Stimulated activated naive CD4-positive, alpha-beta T cell (primary cell): ENCODE measurements at places on chromosomes 13 and 19.
A peak's percentile ranks its signal among the peaks of the same experiment; 100 is the strongest.

DNA sequence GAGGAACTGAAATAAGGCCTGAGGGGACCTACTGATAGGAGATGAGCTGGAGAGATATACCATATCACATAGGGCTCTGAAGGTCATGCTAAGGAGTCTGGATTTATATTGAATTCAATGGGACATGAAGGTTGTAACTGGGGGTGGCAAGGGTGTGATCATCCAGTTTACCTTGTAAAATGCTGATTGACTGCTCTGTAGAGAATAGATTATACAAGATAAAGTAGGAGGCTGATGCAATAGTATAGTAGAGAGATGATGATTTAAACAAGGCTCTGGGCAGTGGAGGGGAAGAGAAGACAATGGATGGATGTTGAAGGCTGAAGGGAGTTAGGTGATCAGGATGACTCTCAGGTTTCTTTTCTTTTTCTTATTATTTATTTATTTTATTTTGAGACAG is 18.0 kb upstream of the PAN3 start:
- no peak for DNase-seq

- DNase-seq = no peak
Measured at GRCh38 chr13:40342901-40343300, 323.5 kb downstream of the FOXO1 start.

DNA sequence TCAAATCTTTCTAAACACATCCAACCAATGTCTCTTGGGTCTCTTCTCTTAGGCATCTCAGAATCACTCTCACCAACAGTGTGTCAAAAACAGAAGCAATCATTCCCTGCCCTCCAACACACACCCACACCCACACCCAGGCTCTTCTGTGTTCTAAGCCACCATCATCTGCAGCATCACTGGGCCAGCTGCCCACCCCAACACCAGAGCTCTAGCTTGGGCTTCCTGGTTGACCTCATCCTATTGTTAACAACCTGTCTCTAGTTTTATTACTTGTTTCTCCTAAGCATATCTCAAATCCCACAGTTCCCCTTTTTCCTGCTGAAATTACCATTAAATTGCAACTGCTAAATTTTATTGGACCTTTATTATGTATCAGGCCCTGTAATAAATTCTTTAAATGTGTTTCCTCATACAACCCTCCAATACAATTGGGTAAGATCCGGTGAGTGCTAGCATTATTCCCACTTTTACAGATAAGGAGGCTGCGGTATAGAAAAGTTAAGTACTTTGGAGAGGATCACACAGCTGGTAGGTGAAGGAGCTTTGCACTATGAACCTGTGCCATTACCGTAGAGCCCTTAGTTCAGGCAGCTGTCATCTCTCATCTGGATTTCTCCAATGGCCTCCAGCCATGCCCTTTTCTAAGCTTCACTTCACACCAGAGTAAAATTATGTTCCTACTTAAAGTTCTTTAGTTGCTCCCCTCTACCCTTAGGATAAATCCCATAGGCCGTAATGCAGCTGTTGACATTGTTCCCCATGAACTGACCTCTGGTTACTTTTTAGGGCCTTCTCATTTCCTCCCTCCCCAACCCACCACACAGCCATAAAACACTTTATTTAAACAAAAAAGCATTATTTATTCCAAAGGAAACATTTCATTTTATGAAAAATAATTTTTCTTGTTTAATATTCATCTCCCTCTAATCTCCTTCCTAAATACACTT is 227.7 kb downstream of the B3GLCT start:
- no peak for DNase-seq

GRCh38 chr19:58544591-58545285 is 874 bp downstream of the TRIM28 start:
- DNase-seq = no peak

GRCh38 chr19:38949580-38950367 is 19.0 kb downstream of the MRPS12 start:
- peak; percentile 75 for DNase-seq

DNA sequence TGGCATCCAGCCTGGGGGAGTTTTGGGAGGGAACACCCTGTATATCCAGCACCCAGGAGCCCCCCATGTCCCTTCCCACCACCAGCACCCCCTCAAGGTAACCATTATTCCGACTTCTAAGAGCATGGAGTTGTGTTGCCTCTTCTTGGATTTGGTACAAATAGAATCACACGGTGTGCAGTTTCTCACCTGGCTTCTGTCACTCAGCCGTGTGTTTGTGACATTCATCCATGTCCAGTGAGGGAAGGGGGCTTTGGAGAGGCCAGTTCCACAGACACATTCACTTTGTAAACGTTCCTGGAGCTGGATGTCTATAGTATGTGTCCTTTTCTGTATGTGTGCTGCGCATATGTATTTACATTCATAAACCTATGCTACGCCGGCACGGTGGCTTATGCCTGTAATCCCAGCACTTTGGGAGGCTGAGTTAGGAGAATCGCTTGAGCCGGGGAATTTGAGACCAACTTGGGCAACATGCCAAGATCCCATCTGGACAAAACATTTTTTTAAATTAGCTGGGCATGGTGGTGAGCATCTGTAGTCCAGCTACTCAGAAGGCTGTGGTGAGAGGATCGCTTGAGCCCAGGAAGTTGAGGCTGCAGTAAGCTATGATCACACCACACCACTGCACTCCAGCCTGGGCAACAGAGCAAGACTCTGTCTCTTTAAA is 36.6 kb downstream of the MYH14 start:
- DNase-seq = no peak

DNA sequence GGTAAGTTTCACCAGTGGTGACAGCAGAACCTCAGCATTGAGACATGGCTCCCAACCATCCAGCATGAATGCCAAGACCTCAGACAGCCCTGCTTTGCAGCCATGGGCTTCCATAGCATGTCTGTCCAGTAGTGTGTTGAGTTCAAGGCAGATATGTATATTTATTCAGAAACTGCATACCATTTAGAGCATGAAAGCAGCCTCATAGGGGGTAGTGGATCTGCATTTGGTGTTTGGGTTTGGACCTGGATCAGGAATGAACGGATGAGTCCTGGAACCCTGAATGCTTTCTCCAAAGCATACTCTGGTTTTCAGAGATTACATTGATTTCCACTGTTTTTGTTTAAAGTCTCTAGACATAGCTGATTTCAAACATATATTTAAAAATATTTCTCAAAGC is 114.3 kb downstream of the ESD start:
- DNase-seq = no peak

- DNase-seq = peak; percentile 72
Measured at GRCh38 chr19:44025217-44025936, at the start of gene ZNF222. ZNF222 (plus strand) TSS chr19:44025379; CDS start chr19:44025437, 58 bp downstream.

GRCh38 chr13:20312292-20312691 is 80.2 kb upstream of the GJB6 start:
- no peak for DNase-seq

- DNase-seq = no peak
Measured at GRCh38 chr13:34776390-34776981, 165.6 kb upstream of the NBEA start.

GRCh38 chr19:38175422-38175821 is 48.6 kb downstream of the DPF1 start:
- no peak for DNase-seq

- DNase-seq = no peak
Measured at GRCh38 chr19:35931874-35932202, 4.3 kb upstream of the LRFN3 start.

DNA sequence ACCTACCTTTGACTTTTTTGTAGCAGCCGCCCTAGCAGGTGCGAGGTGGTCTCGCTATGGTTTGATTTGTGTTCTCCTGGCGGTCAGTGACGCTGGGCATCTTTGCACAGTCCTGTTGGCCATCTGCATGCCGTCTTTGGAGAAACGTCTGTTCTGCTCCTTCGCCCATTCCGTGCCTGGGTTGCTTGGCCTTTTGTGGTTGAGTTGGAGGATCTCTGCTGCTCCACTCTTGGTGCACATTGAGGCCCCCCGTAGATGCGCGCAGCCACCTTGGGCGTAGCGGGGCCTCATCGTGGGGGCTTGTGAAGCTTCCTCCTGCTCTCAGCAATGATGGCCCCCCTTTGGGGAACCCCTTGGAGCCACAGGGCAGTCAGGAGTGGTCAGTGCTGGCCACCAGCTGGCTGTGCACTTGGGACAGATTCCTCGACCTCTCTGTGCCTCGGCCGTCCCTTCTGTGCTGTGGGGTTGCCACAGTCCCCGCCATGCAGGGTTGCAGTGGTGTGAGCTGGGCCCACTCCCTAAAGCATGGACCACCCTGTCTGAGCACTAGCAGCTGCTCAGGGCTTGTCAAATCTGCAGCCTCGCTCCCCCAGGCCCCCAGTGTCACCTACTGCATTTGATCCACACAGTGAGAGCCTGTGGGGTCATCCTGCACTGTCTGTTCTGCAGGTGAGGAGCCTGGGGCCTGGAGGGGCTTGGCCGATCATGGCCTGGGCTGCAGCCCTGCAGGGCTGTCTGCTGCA is 170.8 kb downstream of the KDM4B start:
- DNase-seq = no peak

- DNase-seq = peak; percentile 90
Measured at GRCh38 chr13:30132623-30133553, 174.5 kb downstream of the KATNAL1 start.

DNA sequence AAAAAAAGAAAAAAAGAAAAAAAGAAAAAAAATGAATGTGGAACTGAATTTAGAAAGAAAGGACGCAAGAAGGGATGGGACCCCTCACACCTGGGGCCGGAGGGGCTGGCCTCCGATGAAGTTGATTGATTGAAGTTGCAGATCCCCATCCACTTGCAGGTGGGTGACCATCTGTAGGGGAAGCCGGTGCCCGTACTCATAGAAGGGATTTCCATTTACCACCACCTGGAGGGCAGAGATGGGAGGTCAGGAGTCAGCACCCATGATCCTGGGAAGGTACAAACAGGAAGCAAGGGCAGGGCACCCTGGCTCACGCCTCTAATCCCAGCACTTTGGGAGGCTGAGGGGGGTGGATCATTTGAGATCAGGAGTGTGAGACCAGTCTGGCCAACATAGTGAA is 6.4 kb downstream of the LGALS4 start:
- DNase-seq = no peak

- no peak for DNase-seq
Measured at GRCh38 chr19:709965-710571, 1.3 kb downstream of the PALM start.

- no peak for DNase-seq
Measured at GRCh38 chr13:48038761-48039160, 1.2 kb downstream of the NUDT15 start.

GRCh38 chr19:35903550-35904179 is 1.3 kb downstream of the HCST start:
- peak; percentile 89 for DNase-seq

GRCh38 chr19:17325881-17326594 is 8.6 kb downstream of the ANO8 start:
- DNase-seq = no peak

- no peak for DNase-seq
Measured at GRCh38 chr13:48263196-48263595, 30.2 kb downstream of the ITM2B start.
